ENCODE measurements at places on chromosomes 7 and 10.
A peak's percentile ranks its signal among the peaks of the same experiment; 100 is the strongest.

DNA sequence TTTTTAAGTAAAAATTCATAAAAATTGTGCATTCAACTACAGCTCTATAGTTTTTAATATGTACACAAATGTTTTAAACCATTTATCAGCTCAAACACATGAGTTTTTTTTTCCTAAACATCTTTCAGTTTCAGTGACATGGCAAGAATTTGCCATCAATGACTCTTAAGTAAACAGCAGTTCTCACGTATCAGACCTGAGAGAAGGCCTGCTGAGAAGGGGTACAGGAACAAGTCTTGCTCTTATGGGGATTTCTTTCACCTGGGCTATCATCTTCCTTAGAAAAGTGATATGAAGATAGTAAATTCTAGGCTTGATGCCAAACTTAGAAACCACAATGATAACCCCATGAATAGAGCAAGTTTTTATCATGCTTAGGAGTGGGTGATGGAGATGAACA, 467.8 kb downstream of the ARL4A start:
- DNase-seq = no peak

DNA sequence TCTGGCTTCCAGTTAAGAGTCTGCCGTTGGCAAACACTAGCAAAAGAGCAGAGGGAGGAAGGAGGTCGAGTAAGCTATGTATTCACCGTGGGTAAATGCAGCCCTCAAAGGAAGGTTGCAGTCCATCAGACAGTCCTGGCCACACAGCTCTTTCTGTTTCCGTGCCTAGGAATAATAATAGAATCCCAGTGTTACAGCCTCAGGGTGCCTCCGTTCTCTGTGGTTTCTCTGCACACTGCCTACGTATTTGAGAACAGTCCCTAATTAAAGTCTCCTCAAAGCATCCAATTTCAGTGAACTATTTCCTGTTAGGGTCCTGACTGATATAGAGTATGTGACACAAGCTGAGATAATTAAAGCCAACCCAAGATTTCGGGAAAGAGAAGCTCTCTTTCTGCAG, 176.7 kb downstream of the GPAM start:
- no peak for DNase-seq

GRCh38 chr7:137283153-137283552, 60.4 kb downstream of the PTN start:
- no peak for DNase-seq

- no peak for DNase-seq
These were observed 476 bp upstream of the ZFYVE27 start for GRCh38 chr10:97736403-97736901.

DNA sequence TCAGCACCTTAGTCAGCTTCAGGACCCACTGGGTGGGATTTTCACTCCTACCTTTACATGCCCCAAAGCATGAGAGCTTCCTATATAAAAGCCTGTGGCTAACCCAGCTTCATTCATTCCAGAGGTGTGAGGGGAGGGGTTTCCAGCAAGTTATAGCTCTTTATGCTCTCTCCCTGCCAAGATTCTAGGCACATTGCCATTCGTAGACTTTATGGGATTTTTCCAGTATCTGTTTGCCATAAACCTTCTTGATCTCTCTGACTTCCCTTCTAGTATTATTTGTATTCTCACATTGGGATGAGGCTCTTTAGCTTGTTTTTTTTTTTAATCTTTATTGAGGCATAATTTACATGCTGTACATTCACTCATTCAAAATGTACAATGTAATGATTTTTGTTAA, 67.5 kb downstream of the POU6F2 start:
- DNase-seq = no peak

GRCh38 chr7:150974468-150975391, 3.4 kb downstream of the KCNH2 start:
- DNase-seq = peak; percentile 90

DNA sequence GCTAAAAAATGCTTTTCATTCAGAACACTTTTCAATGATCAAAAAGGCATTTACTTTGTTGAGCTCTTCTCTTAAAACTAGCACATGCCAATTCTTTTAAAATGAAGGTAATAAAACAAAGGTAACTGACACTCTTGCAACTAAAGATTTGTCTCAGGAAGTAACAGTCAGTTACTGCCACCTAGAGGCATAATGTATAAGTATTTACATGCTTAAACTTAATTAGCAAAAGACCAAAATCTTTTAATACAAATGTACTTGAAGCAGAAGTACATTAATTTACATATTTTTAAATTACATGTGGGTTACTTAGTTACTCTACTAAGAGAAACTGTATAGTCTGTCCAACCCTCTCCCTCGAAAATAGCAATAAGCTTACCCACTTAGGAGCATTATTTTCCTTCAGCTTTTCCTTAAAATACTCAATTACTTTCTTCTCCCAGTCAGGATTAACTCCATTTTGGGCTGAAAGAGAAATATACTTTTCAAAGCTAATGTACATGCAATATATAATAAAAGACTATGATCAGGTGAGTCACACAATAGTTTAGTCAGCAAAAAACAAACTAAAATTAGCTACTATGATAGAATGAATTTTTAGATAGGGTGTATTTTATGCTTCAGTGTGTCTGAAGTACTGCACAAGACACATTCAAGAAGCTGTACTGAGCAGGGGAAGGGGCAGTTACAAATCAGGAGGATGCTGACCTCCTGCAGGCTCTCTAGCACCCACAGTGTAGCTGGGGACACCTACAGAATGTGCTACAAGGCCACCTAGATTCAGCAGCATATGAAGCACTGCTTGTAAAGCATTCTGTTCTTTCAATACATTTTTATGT, 13.0 kb downstream of the MCMBP start:
- no peak for DNase-seq
